ENCODE measurements at places on chromosomes 12 and 14.

DNA sequence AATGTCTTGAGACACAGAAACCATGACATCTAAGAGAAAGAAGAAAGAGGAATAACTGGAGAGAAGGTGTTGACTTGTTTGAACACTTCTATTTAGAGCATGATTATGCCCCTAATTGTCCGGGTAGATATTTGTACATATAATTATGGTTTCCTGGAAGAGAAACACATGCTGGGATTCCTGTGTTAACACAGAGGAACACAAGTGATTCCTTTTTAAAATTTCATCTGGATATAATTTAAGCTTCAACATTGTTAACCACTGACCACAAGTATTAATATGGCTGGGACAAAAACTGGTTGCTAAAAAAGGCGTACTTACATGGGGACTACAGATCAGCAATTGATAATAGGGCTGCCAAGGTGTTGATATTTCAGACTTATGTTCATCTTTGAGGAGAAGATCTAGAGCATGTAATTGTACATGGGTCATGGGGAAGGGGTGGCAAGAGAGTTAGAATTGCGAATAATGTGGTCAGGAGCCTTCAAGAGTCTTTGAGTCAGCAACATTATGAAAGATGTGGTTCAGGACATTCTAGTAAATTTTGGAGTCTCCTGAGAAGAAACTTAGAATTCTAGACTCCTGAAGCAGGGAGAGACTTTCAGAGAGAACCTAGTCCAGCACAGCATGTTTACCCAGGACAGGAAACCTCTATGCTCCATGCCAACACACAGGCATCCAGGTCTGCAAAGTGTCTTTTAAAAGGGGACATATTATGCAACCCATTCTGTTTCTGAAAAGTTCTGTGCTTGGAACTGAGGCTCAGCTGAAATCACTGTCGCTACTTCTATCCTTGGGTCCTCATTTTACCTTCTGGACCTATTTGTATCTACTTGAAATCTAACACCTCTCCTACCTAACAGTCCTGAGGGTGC is 56.5 kb downstream of the SLC38A1 start:
- no peak for DNase-seq

GRCh38 chr12:98332642-98333041 is 182.7 kb upstream of the TMPO start:
- no peak for DNase-seq

DNA sequence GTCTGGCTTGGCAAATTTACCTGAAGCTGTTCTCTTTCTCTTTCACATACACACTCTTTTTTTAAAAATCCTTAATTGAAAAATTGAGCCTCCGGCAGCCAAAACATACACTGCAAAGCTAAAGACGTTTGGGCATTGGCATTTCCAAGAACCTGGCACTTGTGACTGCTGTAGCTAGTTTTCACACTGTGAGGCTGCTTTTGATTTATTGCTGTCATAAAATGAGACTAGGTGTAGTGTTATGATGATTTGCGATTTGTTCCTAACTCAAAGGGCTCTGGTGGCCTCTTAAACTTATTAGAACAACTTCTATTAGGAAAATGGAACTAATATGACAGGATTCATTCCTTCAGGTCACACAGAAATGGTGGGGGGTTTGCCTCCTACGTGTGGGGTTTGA is 377.1 kb upstream of the FAR2 start:
- DNase-seq, result no peak

DNA sequence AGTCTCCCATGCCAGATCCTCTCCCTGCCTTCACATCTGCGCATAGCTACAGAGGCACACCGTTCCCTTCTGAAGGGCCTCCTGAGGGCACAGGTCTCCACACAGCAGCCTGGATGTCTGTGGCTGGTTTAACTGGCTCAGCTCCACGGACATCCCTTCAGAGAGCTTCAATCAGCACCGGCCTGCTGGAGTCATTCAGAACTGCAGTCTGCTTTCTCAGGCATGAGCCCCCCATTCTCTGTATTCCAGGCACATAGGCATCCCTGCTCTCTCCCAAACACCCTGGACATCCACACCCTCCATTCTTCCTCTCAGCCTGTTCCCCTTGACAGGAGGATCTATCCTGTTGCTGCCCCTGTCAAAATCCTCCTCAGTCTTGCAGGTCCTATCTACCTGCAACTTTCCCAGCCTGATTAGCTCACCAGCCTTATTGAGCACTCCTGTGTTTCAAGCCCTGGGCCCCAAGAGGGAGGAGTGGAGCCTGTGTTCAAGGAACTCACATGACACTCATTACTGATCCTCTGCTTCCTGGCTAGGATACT is 2.9 kb upstream of the DHRS2 start:
- no peak for DNase-seq

DNA sequence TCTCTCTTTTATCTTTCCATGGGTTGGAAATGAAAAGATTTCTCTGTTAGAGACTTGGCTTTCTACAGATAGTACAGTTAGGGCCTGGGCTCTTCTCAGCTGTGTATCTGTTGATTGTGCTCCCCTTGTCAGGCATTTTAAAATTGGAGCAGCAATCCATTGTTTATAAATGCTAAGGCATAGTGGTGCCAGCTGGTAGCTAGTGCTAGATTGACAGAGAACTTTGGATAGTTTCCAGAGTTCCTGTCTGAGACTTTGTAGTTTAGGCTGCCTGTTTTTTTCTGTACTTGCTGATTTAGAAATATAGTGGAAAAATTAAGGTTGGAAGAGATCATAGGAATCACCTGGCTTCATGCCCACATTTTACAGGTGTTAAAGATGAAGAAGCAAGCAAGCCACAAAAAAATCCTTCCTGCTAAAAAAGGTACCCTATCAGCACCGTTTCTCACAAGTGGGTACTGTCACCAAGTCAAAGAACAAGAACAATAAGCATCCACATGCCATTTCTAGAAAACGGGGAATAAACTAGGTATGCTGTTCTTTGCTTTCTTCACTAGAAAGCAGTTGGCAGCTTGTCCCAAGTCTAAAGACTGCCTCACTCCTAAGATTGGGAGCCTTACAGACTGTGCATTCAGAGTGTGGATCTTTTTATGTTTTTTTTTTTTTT is 6.2 kb downstream of the TTLL5 start:
- DNase-seq, result no peak

DNA sequence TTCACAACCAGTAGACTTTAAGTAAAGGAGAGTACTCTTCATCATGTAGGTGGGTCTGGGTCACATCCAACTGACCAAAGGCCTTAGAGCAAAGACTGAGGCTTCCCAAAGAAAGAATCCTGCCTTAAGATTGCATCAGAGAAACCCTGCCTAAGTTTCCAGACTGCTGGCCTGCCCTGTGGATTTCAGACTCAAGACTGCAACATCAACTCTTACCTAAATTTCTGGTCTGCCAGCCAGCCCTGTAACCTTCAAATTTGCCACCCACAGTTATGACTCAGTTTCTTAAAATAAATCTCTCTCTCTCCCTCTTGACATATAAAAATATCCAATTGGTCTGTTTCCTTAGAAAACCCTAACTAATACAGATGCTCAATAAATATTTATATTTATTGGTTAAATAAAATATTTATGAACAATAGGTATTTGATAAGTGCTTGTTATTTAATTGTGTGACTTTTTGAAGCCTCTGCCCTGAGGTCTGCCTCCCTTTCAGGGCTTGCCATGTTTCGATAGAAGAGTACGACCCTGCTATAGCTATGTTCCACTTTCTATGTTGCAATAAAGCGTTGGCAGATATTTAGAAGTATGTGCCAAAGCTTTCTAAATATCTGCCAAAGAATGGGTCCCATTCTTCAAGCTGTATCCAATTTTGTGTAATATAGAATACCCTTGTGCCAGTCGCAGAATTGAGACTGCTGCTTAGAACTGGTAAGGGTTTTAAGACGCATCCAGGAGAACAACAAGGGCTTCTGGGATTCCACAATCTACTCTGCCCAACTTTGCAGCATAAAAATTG is 65.7 kb downstream of the TMEM30B start:
- no peak for DNase-seq

DNA sequence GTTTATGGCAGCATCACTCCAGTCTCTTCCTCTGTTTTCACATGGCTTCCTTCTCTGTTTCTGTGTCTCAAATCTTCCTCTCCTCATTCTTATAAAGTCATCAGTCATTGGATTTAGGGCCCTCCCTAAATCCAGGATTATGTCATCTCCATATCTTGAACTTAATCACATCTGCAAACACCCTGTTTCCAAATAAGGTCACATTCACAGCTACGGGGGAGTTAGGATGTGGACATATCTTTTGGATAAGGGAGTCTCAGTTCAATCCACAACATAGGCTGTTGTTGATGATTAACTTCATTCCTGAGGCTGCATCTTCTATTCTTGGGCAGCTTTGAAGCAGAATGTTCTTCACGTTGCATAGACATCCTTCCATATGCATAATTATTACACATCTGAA is 40.3 kb upstream of the NTF3 start:
- no peak for DNase-seq

DNA sequence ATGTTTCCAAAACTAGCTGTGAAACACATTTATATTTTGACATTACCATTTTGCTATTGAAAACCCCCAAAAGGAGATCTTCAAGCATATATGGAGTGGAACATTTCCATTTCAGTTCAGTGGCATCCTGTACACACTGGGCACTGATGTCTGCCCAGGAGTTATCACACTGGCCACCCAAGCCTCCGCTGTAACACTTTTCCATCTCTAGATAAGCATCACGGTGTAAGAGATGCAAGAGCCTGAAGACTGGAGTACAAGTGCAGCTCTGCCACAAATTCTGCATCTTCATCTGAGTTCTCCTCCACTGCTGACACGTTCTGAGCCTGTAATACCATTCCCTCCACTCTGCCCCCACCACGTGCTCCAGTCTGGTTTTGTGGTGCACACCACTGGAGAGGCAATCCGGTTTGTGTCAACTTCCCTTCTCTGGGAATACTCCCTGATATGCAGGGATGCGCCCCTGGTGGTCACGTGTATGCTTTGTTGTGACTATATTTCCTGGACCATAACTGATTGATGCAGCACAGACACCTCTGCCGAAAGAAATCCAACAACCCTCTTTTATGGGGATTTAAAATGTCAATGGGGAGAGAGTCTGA is 12.7 kb downstream of the SPTLC2 start:
- DNase-seq, result no peak

GRCh38 chr14:104119488-104120251 is 18.7 kb upstream of the KIF26A start:
- no peak for DNase-seq

DNA sequence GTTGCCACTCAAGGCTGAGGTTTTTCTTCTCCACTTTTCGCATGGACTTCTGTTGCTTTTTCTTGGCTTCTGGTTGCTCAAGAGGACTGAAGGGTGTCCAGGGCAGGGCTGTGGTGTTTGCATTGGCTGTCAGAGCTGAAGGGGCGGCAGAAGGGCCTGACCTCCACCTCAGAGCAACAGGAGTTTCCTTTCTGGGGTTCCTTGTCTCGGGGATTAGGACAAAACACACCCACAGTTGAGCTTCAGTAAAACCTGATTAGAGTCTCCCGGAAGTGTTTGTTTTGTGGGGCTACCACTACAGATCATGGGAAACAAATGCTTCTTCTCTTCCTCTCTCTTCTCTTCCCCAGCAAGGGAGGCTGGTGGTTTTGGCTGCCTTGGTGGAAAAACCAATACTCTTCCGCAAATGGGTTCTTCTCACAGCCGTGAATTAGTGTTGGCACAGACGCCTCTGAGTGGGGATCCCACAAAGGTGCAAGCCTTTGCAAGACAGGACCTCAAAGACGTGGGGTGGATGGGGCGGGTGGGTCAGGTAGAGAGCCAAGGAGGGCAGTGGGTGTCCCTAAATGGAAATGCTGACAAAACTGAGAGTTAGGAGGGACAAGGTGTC is 317.7 kb upstream of the TBX3 start:
- no peak for DNase-seq
